HFFc6 (cell line): ENCODE measurements at places on chromosomes 11 and 22.

GRCh38 chr11:72578051-72578450, 96.2 kb downstream of the PDE2A start:
- no peak for DNase-seq

DNA sequence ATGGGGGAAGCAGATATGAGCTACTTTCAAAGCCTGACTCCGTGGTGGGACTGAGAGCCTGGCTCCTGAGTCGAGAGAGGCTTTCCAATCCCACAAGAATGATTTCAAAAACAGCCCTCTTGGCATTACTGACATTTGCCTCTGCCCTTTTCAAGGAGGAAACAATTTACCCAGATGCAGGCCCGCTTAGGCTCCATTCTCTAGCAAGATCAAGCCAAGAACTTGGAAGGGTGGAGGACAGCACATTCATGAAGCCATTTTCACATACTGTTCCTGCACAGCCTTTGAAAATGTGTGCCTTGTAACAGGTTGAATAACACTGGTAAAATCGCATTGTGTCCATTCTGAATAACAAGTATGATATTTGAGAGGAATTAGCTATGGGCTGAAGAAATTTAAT, 58.2 kb upstream of the EED start:
- no peak for DNase-seq

- no peak for DNase-seq
These were observed 43.9 kb upstream of the CARD18 start for GRCh38 chr11:105183426-105183825.

DNA sequence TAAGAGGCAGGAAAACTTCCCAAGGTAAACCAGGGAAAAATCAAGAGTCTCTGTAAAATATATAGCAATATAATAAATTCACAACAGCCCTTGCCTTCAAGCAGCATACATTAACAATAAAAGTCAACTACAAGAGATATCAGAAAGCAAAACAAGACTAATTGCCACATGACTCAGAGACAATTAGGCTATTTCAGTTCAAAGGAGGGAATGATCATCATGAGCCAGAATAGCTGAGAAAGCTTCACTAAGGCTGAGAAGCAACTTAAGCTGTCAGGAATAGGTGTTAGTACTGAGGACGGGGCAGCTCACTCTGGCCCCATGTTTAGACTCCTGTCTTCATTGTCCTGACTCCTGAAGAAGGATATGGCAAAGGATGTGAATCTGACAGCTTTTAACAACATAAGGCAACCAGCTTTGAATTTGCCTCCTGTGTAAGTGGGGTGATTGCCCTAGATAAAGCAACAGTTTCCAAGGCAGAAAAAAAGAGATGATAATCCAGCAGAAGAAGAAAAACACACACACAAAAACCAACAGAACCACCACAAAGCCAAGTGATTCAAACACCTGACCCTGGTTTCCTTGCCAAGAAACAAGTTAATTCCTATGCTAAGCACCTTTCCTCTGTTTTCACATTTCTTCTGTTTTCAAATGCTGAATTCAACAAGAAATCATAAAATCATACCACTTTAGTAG, 60.8 kb downstream of the SIK3 start:
- DNase-seq: peak; percentile 13

DNA sequence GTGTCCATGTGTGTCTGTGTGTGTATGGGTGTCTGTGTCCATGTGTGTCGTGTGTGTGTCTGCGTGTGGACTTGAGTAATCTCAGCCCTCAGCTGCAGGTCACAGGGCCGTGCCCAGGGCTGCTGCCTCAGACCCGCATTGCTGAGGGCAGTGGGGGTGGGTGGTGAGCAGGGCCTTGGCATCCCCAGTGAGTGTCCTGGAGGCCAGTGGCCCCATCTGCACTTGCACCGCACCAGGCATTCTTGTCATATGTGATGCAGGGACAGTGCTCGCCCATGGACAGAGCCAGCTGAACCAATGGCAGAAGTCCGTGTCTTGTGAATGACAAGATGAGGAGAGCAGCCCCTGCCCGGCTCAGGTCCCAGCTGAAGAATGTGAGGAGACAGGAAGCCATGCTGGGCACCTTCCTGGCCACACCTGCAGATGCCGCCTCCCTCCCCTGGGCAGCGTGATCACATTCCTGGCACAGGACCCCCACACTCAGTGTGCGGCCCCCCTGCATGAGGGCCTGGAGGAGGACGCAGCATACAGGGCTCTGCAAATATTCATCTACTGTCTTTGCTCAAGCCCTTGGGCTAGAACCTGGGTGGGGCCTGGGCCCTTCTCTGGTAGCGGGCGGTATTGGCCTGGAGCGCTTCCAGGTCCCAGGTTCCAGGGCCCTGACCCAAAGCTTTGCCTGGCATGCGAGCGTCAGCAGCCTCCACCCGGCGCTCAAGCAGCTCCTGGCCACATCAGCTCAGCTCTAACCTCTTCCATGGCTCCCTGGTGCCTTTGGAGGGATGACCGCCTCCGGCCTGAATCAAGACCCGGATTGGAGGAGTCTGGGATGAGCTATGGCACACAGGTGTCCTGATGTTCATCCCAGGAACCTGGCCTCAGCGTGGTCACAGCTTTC, 3.9 kb downstream of the ALDH3B2 start:
- no peak for DNase-seq

GRCh38 chr11:68734111-68734510, 17.2 kb downstream of the TESMIN start:
- no peak for DNase-seq

- peak; percentile 67 for DNase-seq
These were observed 34.2 kb upstream of the VPREB1 start for GRCh38 chr22:22210375-22210774.

DNA sequence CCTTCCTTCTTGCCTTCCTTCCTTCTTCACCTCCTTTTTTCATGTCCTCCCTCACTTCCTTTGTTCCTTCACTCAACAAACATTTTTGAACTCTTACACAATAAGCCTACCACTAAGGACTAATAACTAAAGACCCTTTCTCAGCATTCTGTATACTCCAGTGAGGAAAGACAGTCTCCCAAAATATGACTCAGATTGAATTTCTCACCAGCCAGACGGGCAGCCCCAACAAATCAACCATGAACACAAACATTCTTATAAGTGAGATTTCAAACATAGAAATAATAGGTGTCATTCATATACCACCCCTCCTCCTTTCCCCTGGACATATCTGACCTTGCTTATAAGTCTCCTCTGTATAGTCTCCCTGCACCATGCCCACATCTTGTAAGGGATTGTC, 1079.7 kb downstream of the OPCML start:
- no peak for DNase-seq

GRCh38 chr22:20508815-20509271, 1.4 kb downstream of the MED15 start:
- DNase-seq: no peak

DNA sequence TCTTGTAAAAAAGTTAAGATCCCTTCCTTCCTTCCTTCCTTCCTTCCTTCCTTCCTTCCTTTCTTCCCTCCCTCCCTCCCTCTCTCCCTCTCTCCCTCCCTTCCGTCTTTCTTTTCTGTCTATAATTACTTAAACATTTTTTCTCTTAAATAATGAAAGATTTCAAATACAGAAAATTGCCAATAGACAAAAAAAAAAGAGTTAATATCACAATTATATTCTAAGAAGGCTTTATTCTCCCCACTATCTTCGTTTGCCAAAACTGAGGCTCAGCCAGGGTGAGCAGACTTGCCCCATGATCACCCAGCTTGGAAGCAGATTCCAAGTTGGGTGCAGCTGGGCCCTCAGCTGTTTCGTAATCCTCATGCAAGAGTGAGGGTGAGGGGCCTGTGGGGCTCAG, 327 bp upstream of the CACNA1I start:
- DNase-seq: no peak

- peak; percentile 38 for DNase-seq
These were observed 2.6 kb upstream of the HPX start for GRCh38 chr11:6443269-6444003.

GRCh38 chr11:2860636-2861035, 24.9 kb downstream of the CDKN1C start:
- no peak for DNase-seq

GRCh38 chr11:65382804-65383368, 440 bp upstream of the SLC25A45 start:
- no peak for DNase-seq

GRCh38 chr11:73218830-73219215, 742 bp downstream of the P2RY2 start:
- DNase-seq: no peak

DNA sequence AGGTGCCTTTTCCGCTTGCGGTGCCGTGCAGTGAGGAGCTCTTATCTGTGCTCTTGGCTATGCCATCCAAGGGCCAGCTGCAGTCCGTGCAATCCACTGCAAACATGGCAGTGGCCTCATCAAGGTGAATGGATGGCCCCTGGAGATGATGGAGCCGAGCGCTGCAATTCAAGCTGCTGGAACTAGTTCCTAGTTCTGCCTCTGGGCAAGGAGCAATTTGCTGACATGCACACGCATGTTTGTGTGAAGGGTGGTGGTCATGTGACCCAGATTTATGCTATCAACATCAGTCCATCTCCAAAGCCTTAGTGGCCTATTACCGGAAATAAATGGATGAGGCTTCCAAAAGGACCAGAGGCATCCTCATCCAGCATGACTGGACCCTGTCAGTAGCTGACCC, 3.1 kb upstream of the EHD1 start:
- no peak for DNase-seq

DNA sequence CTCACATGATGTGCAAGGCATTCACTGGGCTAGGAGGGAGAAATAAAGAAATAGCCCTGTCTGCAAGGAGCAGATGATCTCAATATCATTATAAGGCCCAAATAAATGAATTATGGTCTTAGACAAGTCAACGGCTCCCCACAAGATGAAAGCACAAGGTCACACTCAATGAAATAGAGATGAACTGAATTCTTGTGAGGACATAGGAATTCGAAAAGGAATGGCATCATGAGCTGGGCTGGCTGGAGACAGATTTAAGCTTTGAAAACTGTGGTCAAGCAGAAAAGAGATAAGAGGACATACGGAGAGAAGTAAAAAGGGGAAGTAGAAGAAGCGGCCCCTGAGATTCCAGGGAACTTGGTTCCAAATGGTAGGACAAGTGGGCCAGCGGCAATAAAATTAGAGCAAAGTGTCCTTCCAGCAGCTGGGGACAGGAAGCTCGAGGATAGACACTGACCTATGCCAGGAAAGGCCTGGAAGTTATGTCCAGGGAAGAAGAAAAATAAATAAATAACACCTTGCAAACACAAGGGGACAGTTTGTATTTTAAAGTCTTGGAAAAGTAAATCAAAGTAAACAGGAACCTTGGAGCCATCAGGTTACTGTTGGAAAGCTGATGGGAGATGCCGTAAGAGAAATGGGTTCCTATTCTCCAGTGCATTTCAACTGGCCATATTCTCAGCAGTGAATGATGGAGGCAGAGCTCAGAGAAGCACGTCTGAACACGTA, 37.8 kb downstream of the GALNT18 start:
- DNase-seq: no peak

DNA sequence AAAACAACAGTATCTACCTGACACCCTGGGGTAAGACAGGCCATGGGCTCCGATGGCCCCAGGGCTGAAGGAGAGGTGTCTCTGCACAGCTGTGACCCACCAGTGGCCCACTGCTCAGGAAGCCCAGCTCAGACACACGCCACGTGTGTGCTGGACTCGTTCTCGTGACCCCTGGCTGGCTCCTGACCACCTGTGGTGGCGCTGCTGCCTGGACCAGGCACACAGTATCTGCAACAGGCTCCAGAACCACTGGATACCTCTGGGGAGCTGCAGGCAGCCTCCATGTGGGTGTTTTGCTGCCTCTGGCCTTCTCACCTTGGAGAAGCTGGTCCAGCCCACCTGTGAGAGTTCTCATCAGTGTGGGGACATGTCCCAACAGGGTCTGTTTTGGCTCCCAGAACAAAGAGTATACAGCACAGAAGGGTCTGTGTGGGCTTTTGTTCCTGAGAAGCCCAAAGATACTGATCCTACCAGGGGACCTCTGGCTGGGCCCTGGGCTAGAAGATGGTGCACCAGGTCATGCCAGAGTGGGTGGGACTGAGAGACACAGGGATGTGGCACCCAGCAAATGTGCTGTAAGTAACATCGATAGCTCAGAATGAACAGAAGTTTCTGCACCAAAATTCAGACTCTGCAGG, 21.7 kb upstream of the SERPIND1 start:
- DNase-seq: no peak

- DNase-seq: peak; percentile 21
These were observed 1.2 kb downstream of the MICALL1 start for GRCh38 chr22:37907036-37907954.

DNA sequence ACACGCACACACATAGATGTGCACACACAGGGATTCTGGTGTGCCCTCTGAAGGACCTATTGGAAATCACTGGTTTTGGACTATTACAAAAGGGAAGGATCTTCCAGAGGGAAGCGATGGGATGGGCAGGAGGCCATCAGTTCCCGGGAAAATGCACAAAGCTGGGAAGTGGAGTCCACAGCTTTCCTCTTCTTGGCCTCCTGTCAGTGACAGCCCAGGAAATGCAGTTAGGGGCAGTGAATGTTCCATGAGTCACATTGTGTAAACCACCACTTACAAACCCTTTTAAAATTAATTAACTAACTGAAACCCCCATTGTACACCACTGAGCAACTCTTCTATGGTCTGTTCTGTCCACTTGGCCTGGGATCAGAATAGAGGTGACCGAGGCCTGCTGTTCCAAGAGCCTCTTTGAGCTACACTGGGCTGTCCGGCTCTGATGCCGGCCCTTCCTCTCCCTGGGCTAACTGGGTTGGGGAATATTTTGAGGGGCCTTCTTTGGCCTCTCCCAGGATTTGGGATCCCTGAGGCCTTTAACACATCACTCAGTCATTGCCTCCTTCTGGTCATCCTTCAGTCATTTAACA, 137.7 kb downstream of the FEZ1 start:
- DNase-seq: peak; percentile 4

GRCh38 chr22:50563413-50564160, 868 bp upstream of the SYCE3 start:
- DNase-seq: no peak

GRCh38 chr11:62713343-62713742, 5.9 kb downstream of the GNG3 start:
- no peak for DNase-seq

GRCh38 chr11:2539371-2540222, 94.8 kb downstream of the KCNQ1 start:
- no peak for DNase-seq

DNA sequence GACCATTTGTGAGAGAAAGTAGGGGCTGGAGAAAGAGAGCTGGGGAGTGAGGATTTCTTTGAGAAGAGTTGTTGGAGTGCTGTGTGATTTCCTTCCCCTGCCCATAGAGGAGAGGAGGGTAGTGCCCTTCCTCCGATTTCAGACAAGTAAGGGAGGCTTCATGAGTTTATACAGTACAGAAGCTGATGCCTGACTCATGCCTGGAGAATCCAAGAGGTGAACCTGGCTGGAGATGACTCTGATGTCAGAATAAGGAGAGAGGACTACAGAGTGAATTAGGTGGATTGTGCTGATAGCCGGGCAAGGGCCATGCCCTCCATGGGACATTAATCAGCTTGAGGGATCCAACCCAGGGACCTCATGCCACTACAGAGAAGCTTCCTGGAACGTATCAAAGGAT, 91.6 kb downstream of the FAR1 start:
- DNase-seq: no peak
